ENCODE measurements at places on chromosomes 13 and 19.
A peak's percentile ranks its signal among the peaks of the same experiment; 100 is the strongest.

GRCh38 chr19:17703824-17704463 is 15.3 kb upstream of the MAP1S start:
- DNase-seq: peak; percentile 76

DNA sequence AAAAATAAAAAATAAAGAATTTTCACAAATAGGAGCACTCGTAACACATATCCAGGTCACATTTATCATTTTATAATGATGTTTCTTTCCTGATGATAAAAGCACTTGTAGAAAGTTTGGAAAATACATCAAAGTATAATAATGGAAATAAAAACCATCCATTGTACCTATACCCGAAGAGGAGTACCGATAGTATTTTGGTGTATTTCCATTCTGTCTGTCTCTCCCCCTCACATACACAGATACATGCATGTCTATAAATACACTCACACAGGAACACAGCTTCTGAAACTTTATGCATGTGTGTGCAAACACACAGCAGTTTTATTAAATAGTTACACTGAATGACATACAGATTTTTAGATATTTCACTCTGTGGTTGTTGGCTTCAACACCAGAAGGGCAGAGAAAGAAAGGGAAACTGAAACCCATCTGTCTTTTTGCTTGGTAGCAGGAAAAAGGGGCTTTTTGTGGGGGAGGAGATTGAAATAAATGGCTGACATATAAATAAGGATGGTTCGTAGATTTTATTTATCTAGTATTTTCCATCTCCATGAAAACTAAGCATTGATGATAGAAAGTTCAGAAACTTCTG is 114.8 kb downstream of the LRCH1 start:
- DNase-seq: peak; percentile 66

- no peak for DNase-seq
Measured at GRCh38 chr19:13859361-13859880, 17.5 kb upstream of the NANOS3 start.

DNA sequence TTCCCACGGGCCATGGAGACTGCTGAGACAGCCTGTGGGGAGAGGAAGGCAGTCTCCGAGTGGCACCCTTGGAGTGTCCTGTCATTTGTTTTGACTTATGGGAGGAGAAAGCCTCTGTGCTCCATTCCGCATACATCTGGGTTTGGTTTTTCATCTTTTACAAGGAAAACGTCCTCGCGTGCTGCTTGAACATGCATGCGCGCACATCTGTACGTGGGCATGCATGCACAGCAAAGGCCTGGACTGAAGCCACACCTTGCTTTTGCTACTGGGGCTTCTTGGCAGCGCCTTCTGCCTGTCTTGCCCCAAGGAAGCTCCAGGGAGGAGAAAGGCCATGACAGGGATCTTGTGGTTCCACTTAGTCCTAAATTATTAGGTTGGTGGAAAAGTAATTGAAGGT is 44.0 kb downstream of the SUGP2 start:
- no peak for DNase-seq

DNA sequence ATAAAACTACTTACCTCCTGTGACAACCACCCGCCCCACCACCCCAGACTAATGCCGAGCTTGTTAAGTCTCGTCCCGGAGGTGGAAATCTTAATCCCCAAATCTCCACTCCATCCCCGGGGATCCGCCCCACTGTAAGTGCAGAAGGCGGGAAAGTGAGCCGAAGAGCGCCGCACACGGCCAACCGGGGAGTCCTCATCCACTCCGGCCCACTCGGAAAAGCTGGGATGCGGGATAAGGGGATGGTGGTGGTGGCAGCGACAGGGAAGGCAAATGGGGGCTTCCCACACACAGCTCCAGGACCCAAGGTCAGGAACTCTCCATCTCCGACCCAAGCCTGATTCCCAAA is 621 bp downstream of the FBL start:
- no peak for DNase-seq

DNA sequence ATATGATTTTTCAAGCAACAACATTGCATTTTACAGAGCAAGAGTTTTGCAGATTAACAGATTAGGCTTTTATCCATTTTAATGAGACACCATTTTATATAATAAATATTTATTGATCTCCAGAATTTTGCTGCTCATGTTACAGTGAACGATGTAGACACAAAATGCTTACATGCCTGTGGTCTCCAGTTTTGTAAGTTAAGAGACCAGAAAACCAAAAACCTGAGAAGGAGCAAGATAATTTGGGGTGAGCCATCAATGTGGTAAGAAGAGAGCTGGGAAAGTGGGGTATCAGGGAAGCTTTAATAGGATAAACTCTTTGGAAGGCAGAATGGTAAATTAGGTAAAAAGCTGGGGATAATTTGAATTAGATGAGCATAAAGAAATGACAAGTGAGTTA is 2100.5 kb upstream of the PCDH20 start:
- DNase-seq: no peak

GRCh38 chr13:61252213-61252612 is 163.4 kb downstream of the PCDH20 start:
- no peak for DNase-seq

GRCh38 chr13:41835871-41836270 is 125.0 kb downstream of the VWA8 start:
- no peak for DNase-seq

- DNase-seq: no peak
Measured at GRCh38 chr13:34696296-34696695, 245.8 kb upstream of the NBEA start.

DNA sequence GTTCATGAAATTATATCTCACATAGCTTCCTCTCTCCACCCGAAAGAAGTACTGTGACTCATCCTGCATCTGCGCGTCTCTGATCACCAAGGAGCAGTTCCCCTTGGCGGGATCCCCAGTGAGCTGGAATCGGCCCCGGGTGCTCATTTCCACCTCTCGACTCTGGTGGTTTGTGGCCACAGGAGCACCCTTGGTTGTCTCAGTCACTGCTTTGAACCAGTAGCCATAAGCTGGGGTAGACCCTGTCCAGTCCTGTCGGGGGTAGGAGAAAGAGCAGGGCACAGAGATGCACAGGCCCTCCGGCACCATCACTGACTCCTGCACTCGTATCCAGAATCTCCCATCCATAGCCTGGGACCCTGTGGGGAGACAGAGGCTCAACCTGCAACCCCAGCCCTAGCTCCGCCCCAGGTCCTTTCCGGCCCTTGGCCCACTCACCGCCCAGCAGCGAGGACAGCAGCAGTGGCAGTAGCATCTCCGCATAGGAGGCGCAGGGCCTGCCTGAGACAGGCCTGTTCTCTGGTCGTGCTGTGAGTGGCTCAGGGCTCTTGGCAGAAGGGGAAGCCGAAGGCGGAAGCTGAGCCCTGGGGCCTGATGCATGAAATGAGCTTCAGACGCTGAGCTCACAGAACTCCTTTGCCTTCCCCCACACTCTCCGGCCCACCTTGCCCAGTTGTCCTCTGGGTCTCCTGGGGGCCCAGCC is at the start of gene SIGLEC10:
TSS of gene SIGLEC10 (minus strand) at position 536 of the 703 bp plus-strand sequence. CDS start at position 475, 61 bp downstream.
- DNase-seq: peak; percentile 19

DNA sequence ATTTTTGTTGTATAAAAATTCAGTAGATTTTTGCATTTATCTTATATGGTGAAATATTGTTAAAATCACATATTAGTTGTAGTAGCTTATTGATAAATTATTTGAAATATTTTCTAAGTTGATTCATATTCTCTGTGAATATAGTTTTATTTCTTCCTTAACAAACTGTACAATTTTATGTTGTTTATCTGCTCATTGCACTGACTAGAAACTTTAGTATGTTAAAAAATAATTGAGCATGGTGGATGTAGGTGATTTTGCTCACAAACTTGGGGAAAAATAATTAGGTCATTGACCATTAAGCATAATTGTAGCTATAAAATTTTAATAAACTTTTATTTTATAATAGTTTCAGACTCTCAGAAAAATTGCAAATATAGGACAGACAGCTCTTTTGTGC is 1445.3 kb upstream of the MIR17HG start:
- DNase-seq: no peak

DNA sequence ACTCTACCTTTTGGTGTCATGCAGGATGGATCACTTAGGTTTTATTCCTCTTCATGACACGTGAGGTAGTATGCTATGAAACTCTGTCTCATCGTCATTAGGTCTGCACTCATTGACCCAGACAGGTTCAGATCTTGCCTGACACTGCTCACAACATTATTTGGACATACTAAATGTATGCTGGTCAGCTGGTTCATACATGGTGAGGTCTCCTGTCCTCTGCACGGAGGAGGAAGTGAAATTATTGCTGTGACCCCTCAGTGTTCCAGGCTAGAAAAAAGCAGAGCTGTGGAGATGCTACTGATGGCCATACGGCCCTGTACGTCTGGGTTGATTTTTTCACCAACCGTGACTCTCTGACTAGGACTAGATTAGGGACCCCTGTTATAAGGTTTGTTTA is 35.8 kb downstream of the LATS2 start:
- no peak for DNase-seq

DNA sequence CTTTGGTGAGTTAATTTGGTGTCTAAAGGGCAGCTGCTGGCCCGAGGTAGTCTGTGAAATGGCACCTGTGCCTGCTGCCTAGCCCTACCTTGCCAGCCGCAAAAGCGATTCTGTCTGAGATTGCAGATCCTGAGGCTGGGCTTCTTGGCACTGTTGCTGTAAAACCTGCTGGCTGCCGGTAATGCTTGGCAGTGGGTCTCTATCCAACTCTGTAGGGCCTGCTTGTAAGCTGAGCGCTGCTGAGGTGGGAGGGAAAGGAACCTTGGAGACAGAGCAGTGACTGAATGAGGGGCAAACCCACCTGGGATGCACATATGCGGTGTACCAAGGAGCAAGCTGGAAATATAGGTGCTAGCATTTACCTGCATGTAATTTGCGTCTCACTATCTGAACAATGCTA is 11.7 kb downstream of the LCP1 start:
- DNase-seq: no peak

DNA sequence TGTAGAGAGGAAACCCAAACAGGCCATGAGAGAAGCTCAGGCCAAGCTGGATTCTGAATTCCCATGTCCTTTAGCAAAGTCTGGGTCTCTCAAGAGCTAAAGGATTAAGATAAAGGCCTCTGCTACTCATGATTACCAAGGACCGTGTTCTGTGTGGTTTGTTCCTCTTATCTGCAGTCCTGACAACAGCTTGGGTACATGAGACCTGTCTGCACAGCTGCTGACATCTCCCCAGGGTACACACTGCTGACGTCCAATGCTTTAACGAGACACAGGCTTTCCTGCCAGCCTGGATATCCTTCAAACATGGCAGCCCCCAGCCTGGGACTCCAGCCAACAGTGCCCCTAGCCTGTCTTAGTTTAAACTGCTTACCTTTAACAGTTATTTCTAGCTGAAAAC is 211.0 kb downstream of the SLC7A1 start:
- DNase-seq: no peak

GRCh38 chr19:8459095-8459494 is 14.3 kb downstream of the HNRNPM start:
- no peak for DNase-seq

GRCh38 chr13:26050568-26051230 is 1.1 kb downstream of the SHISA2 start:
- no peak for DNase-seq

- no peak for DNase-seq
Measured at GRCh38 chr19:23800868-23801267, 42.2 kb upstream of the ZNF681 start.

DNA sequence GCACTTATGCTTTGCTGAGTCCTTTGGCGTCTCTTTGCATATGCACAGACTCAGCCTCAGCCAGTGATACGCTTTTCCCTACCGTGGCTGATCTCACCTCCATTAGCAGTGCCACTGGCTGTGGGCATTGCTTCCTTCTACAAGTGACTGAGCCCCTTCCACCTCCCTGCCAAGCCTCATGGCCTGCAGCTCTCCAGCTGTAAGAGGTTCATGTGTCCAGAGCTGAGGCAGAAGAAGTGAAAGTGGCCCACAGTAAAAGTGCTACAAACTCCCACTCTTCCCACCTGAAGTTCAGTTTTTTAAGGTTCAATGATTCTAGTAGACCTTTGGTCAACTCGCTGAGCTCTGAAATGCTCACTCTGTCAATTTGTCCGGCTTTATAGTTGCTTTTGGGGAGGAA is 44.7 kb downstream of the SMARCA4 start:
- DNase-seq: no peak

- peak; percentile 78 for DNase-seq
Measured at GRCh38 chr19:44401139-44402115, at the start of gene ZNF285. Gene ZNF285, minus strand, starts transcription at chr19:44401608. Its CDS starts 4,395 bp downstream, at chr19:44397213.

DNA sequence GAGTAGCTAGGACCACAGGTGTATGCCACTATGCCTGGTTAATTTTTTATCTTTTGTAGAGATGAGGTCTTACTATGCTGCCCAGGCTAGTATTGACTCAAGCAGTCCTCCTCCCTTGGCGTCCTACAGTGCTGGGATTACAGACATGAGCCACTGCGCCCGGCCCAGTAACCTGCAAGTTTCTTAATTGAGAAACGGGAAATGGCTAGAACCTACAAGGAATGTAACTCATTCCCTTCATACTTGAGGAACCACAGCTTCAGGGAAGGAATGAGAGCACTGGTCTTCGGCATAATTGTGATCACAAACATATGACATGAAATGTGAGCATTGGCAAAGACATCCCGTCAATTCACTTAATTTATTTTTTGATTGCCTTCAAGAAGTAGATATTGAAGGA is 157.0 kb downstream of the KLF5 start:
- no peak for DNase-seq

DNA sequence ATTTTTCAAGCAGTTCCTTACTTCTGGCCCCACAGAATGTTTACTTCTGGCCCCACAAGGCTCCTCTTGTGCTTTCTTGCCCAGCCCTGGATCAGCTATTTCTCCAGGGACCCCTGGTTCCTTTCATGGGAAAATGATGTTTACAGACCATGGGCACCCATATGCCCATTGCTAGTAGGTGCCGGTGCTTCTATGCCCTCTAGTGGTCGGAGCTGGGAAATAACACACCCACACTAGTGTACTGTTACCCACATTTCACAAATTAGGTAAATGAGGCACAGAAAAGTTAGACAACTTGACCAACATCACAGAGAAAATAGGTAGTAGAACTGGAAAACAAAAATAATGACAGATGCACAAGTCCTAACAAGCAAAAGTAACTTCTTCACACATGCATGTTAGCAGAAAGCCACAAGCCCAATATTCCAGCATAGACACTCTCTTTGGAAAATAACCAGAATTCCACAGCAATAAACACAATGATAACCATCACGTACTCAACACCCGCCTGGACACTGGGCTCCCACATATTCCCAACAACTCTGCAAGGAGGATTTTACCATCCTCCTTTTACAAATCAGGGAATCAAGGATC is 1.3 kb upstream of the CEACAM6 start:
- peak; percentile 76 for DNase-seq

- DNase-seq: no peak
Measured at GRCh38 chr13:61192826-61193225, 222.8 kb downstream of the PCDH20 start.

DNA sequence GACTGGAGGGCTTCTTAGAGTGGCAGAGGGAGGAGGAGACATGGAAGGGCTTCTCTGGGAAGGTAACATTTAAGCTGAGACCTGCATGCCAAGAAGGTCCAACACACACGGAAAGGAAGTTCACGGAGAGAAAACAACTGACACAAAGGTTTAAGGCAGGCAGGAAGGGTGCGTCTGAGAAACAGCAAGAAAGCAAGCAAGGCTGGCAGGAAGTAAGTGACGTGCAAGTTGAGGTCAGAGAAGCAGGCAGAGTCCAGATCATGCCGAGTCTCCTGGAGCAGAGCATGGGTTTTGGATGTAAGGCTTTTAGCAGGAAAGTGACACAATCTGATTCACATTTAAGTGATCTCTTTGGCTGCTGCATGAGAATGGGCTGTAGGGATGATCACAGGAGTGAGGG is 60.5 kb downstream of the ATP7B start:
- DNase-seq: peak; percentile 54

- DNase-seq: no peak
Measured at GRCh38 chr19:27936139-27936538, 1276.8 kb downstream of the UQCRFS1 start.
